ENCODE measurements at places on chromosomes 11 and 22.
A peak's percentile ranks its signal among the peaks of the same experiment; 100 is the strongest.

DNA sequence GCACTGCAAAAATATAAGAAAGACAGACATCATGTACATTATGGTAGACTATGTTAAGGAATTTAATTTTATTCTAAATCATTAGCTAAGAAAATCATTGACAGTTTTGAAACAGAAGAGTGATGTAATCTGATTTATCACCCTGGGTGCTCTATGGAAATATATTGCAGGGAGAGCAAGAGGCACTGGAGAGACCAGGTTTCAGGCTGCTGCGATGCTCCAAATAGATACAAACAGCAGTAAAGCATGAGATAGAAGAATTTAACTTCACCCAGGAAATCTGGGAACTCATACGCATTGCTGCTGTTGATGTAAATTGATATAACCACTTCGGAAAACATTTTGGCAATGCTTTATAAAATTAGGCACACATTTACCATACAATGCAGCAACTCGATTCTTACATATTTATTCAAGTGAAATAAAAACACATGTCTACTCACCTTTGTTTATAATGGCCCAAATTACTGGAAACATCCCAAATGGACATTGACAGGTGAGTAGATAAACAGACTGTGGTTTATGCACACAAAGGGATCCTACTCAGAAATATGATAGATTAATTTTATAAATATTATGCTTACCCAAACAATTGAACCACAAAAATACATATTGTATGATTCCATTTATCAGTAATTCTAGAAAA is 535.1 kb upstream of the CHORDC1 start:
- no peak for DNase-seq

DNA sequence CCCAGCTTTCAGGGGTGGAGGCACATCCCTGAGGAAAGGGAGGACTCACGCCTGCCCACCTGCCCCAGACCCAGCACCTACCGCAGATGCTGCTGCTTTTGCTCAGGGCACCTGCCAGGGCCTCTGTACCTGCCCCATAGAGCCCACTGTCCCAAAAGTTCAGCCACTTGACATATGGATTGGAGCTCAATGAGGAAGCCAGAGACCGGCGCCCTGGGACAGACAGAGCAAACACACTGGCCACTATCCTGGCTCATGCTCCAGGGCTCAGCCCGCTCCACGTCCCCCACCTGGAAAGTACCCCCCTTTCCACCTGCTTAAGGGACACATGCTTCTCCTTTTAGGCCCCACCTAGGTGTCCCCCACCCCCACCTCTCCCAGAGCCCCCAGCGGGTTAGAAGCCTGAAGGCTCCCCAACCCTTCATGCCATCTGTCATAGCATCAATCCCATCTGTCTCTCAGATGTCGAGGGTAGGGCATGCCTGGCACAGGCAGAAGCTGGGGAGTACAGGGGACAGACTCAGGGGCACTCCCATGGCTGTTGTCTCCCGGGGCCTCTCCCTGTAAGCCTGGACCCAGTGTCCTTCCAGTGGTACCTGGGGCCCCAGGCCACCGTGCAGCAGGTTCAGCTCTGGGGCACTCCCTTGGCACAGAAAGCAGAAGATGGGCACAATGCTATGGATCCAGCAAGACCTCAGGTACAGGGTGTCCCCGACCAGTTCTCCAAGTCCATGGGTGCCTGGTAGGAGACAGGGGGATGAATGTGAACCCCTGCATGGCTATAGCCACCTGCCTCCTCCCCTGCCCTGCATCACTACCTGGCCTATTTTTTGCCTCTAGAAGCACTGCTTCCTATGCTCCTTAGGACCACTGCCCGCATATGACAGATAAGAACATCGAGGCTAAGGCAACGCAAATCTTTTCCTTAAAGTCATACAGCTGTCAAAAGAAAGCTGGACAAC is 2.2 kb upstream of the P2RX6 start:
- no peak for DNase-seq

GRCh38 chr22:48223488-48224190 is 1461.2 kb downstream of the TBC1D22A start:
- no peak for DNase-seq

DNA sequence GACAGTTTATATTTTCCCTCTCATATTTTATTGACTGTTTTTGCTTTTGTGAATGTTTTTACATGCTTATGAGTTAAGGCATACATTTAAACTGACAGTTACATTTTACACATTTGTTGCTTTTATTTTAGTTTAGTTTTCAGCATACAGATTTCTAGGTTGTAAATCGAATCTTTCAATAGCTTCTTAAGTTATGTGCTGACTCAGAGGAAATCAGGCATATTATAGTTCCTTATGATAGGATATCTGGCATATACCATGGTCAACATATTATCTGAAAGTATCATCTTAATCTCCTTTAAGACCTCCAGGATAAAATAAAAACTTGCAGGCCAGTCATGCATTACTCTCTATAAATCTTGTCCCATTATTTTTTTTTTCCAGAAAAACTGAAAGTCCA is 916.6 kb downstream of the LRRC4C start:
- no peak for DNase-seq

DNA sequence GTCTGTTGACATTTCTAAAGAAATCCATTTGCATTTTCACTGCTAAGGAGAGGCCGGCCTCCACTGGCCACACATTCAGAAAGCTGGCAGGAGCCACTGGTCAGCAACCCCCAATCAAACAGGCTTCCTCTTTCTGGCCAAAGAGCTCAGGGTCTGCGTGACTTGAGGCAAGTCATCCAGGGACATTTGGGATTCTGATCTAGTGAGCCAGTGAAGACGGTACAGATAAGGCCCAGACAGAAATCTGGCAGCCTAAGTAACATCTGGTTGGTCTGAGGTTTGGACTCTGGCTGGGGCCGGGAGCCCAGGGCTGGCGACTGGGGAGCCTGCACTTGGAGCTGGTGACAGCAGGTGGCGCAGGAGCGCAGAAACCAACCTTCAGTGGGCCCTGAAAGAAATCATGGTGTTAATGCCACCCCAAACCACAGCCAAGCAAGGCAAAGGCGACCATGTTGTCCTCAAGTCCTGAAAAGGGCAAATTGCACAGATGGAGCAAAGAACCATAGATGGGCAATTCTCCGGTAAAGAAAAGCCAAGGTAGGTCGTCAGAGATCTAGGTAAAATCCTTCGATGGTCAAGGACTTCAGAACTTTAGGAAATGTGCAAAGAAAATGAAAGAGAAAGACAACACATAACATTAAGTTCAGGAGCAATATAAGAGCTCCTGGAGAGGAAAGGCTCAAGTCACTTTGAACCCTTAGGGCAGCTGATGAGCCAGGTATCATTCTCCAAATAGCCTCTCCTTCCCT is 99.4 kb upstream of the BLID start:
- peak; percentile 37 for DNase-seq

DNA sequence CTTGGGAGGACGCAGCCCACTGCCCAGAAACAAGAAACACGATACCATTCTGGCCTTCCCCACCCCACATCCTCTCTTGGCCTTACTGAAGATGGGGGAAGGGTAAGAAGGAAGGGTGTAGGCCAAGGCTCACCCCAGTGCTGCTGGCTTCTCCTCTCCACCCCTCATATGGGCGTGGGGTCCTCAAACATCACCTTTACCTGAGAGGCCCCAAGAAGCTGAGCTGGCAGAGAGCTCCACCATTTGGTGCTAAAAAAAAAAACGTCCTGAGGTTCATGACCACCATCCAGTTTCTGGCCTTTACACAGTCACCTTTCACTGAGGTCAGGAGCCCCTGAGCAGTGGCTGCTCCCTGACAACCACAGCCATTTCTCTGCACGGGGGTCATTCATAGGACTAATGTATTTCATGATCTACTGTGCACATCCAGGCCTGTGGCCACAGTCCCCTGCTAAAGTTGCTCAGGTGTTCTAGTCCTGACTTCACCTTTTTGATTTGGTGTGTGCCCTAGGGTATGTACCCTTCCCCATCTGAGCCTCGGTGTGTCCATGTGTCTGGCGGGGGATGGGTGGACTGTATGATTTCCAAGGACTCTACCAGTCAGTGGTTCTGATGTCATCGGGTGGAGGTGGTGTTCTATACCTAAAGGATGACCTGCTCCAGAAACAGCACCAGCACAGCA is 15.1 kb downstream of the RHOG start:
- no peak for DNase-seq

GRCh38 chr11:71472941-71473792 is 20.2 kb downstream of the NADSYN1 start:
- DNase-seq: no peak

GRCh38 chr11:66970807-66971442 is 4.2 kb upstream of the C11orf86 start:
- no peak for DNase-seq

GRCh38 chr22:27568265-27568664 is 233.3 kb downstream of the MN1 start:
- DNase-seq: no peak

DNA sequence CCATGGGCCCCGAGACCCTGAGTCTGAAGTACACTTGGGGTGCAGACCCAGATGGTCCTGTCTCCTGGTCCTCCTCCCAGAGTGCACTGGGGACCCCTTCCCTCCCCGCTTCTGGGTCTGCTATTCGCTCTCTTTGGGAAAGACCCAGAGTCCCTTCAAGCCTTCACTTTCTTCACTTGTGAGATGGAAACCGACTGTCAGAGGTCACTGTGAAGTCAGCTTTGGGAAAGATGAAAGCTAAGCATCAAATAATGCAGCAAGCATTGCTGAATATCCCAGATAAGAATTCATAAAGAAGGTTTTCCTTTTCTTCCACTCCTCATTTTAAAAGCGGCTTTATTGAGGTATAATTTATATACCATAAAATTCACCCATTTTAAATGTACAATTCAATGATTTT is 105.0 kb upstream of the CSNK2A3 start:
- DNase-seq: no peak

DNA sequence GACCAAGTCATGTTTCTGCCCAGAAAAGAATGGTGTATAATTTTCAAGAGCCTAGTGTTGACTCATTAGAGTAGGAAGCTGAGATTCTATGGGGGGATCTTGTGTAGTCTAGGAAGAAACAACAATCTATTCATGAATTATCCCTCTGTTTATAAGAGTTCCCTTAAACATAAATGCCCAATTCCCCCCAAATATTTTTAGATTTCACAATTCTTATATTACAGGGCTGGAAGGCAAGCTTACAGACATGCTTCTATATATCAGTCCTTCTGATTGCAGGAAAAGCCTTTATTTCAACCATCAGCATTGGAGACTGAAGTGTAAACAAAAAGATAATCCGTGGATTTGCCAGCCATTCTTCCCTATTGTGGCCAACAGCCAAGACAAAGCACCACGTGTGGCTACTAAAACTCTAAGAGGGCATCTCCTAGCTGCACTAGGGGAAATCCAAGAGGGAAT is 71.4 kb downstream of the NAT10 start:
- no peak for DNase-seq

GRCh38 chr11:108616549-108616948 is 23.0 kb upstream of the EXPH5 start:
- DNase-seq: no peak

DNA sequence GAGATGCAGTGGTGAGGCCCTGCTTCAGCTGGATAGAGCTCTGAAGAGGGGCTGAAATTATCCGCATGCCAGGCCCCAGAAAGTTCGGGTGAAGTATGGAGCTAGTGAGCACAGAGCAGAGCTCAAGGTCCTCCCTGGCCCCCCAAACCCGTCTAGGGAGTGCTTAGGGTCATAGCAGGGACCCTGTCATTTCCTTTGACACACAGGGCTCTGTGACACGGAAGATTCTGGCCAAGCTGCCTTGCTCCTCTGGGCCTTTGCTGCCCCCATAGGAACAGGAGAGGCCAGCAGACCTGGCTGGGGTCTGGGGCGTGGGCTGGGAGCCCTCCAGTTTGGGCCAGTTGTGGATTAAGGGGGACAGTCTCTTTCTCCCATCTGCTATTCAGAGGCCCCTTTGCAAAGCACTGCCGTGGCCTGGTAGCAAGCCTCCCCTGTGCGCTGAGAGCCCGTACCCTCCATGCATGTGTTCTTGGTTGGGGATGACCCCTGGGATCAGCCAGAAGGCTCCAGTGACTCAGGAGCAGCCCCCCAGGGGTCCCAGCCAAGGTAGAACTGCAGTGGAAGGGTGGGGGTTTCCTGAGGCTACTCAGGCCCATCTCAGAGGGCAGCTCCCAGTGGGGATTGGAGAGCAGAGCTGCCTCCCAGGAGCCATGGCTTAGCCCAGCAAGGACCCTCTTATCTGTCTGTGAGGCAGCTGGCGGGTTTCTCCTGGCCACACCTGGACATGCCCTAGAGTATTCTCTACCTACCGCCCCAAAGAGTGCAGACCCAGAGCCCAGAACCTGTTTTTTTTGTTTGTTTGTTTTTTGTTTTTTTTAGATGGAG is 42.3 kb downstream of the RNF141 start:
- no peak for DNase-seq

- peak; percentile 46 for DNase-seq
Measured at GRCh38 chr11:74453373-74453975, 13.9 kb downstream of the KCNE3 start.

DNA sequence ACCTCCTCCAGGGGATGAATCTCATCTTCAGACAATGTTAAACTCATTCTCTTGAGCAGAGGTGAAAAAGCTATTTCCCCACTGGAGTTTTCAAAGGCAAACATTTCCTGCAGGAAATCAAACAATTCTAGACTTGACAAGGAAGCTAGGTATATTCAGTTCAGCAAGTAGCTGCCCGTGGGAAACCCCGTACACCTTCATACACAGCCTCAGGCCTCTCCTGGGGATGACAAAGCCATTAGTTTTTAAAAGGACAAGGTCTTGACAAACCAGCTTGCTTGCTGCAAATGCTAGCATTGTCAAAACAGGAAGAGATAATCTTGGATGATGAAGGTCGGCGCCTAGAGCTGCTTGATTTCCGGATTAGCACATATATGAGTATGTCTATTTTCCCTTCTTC is 1630.8 kb upstream of the TENM4 start:
- DNase-seq: no peak

GRCh38 chr22:28430466-28431025 is 249.1 kb downstream of the TTC28 start:
- no peak for DNase-seq

- no peak for DNase-seq
Measured at GRCh38 chr11:59271247-59271755, 58.6 kb upstream of the MPEG1 start.

DNA sequence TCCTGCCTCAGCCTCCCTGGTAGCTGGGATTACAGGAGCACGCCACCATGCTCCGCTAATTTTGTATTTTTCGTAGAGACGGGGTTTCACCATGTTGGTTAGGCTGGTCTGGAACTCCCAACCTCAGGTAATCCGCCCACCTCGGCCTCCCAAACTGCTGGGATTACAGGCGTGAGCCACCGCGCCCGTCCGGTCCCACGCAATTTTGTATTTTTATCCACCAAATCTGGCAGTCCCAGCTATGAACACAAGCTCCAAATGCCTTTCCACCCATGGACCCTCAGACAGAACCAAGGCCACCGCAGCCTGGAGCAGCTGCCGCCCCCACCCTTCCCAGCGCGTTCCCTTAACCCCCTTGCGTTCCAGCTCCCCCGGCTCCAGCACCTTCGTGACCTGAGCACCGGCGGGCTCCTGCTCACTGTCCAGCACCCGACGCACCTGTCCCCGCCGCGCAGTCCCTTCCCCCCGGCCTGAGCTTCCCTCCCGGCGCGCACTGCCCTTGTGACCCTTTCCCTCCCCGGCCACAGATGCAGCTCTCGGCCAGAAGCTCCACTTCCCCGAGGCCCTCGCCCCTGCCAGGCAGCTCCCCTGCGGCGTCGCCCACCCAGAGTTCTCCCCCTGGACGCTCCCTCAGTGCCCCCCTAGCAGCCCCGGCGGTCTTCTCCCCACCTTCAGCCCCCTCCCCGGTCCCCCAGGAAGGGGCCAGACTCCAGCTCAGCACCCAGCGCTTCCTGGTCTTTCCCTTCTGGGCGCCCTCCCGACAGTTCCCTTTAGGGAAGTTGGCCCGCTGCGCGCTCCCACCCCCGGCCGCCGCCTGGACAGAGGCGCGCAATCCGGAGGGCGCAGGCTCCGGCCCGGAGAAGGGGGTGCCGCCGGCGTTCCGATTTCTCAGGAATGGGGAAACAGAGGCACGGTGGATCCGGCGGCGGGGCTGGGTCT is 5.6 kb upstream of the ZBED4 start:
- no peak for DNase-seq

Measured in substantia nigra (tissue), 51 donors.